CD4-positive, alpha-beta T cell treated with Interleukin-17A for 4 hours (primary cell): ENCODE measurements at places on chromosomes 12 and 14.

DNA sequence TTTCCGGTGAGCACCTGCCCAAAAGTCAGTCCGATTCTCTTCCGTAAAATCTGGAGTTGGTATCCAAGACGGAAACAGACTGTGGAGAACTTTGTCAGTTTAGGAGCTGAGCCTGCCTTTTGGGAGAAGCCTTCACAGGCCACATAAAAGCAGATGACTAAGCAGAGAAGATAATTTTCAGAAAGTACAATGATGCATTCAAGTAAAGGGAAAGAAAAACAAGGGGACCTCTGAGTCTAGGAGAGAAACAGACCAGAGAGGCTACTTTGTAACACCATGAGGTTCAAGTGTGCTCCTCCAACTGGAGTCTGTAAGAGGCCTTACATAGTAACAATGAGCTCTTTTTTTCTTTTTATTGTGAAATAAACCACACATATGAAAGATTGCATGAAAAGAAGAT lies 21.1 kb downstream of the TMED8 start:
- no peak for DNase-seq

- DNase-seq = peak; percentile 24
These were observed 33.6 kb downstream of the CDKL1 start for GRCh38 chr14:50362764-50363713.

DNA sequence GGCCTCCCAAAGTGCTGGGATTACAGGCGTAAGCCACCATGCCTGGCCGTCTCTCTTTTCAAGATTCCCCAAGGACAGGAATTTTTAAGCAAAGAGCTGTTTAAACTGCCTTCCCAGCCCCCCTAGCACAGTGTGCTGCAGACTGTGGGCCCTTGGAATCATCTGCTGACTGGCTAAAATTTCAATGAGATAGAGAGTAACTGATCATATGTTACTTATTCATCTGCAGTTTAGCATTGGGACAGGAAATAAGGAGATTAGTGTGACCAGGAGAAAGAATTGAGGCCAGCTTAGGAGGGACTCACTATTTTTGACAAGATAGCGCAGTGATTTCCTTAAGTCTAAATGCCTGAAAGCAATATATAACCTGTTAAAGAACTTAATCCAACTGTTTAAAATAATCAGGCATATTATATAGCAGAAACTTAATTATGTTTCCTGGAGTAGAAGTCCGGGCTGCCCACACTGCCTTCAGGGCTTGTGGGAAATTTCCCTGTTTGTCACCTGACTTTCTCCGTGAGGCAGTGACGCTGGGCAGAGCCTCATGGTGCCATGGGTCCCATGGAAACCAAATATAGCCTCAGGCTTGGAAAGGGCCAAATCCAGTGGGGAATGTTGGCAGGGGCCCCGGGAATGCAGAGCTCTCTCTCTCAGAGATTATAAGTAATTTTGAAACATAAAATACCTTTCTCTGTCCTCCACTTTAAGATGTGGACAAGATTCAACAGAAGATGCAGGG lies 22.8 kb upstream of the CEBPE start:
- no peak for DNase-seq

- DNase-seq = no peak
These were observed 1005.5 kb downstream of the VRK1 start for GRCh38 chr14:97802430-97803373.

- no peak for DNase-seq
These were observed 3.7 kb upstream of the SELPLG start for GRCh38 chr12:108637222-108637971.

DNA sequence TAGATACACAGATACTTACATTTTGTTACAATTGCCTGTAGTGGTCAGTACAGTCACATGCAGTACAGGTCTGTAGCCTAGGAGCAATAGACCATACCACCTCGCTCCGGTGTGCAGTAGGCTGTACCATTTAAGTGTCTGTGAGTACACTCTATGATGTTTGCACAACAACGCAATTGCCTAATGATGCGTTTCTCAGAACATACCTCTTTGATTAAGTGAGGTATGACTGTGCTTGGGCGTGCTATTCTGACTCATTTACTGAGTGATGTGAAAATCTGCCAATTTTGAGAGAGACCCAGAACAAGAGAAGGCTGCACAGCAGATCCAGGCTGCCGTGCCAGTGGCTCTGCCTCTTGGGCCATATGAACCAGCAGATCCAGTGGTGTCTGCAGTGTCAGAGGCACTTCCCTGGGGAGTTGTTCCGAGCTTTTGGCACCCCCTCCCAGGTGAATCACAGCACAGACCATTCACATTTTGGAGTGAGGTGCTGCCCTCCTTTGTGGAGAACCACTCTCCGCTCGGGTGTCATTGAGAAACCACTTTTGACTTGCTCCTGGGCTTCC lies 20.4 kb downstream of the DLK1 start:
- no peak for DNase-seq

DNA sequence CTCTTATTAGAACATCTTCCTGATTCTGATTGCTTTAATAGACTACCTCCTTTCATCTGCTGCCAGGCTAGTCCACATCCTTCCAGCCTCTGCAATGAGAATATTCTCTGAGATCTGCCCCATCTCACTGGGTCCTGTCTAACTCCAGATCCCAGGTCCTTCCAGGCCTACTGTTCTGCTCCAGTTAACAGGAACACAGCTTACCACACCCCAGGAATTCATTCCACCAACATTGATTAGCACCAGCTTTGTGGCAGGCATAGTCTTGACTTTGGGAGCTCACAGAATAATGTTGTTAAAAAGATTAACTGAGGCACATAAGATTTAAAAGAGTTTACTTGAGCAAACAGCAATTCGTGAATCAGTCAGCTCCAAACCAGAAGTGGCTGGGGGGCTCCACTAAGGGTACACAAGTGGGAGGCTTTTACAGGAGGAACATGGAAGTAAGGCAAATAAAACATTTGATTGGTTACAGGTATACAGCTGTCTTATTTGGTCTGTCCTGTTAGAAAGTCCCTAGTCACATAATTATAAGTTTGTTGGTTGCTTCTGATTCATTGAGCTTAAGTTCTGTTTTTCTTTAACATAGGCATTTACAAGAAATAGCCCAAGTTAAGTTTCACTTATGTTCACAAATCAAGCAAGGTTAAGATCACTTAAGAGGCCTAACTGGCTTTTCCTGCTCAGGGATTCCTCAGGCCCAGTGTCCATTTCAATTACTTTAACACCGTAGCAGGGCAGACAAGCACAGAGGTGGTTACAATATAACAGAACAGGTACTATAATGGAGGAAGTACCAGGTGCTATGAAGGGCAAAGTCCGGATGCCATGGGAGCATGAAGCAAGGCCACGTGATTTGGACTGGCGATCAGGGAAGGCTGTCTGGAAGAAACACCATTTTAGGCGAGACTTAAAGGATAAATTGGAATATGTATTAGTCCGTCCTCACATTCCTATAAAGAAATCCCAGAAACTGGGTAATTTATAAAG lies 12.2 kb upstream of the MYH7 start:
- no peak for DNase-seq
